ENCODE measurements at places on chromosomes 2 and 18.

GRCh38 chr2:149080099-149080498 lies 41.6 kb downstream of the LYPD6B start:
- peak; percentile 40 for DNase-seq

- DNase-seq: peak; percentile 85
Observed at GRCh38 chr18:48719974-48720654, 181.3 kb downstream of the CTIF start.

DNA sequence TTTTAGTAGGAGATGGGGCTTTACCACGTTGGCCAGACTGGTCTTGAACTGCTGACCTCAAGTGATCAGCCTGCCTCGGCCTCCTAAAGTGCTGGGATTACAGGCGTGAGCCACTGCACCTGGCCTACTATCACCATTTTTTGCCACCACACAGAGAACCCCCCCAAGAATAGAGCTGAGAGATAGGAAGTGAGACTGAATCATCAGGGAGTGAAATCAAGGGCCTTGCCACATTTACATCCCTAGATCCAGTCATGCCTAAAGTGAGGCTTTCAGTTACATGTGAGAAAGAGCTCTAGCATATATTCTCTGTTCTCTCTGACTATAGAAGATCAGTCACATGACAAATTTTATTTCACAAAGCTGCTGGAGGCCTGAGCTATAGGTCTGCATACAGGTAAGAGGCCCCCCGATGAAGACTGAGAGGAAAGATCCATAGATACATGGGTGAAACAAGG lies 28.0 kb upstream of the KCMF1 start:
- no peak for DNase-seq

DNA sequence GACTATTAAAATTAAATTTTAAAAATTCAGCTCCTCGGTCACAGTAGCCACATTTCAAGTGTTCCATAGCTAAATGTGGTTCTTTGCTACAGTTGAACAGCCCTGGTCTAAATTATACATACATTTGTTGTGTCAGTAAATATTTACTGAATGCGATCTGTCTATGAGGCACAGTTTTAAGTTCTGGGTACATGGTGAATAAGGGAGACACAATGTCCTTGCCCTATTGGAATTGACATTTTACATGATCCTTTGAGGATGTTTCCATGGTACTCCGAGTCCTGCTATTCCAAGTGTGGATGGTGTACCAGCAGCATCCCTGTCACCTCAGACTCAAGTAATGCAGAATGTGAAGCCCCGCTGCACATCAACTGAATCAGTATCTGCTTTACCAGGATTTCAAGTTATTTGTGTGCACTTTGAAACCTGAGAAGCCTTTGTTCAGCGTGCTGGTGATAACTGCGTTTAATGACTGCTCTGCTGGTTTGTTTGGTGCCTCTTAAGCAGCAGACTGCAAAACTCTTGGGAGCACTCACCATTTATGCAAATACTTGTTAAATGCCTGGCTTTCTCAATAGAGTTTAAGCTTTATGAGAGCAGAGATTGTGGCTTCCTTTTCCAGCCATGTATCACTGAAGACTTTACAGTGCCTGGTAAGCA lies 1.5 kb downstream of the GALNT1 start:
- peak; percentile 7 for DNase-seq

GRCh38 chr2:241764275-241765241 lies 12.1 kb upstream of the GAL3ST2 start:
- DNase-seq: no peak

DNA sequence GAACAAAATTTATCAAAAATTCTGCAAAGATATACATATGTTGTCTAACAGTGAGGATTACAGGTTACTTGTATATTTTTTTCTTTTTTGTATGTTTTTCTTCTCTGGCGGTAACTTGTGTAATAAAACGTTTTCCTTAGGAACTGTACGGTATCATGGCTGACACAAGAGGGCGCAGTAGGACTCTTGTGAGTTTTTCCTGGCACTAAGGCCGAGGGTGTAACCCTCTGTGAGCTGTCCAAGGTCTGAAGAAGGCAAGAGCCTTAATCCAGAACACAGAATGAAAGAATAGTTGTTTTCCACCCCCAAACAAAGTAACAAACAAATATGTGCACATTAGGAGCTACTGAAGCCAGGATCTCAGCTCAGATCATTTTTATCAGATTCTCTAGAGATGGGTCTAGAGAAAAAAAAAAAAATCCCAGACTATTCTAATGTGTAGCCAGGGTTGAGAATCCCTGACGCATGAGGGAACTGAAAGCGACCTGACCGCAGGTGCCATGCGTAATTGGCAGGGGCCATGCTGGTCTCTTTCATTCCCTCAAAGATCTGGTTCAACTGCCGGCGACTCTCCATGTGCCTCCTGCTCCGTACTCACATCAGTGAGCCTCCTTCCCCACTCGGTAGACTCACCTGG lies 27.0 kb downstream of the TMEM200C start:
- peak; percentile 83 for DNase-seq

- no peak for DNase-seq
Observed at GRCh38 chr2:172234716-172235691, 132.3 kb upstream of the DLX2 start.

DNA sequence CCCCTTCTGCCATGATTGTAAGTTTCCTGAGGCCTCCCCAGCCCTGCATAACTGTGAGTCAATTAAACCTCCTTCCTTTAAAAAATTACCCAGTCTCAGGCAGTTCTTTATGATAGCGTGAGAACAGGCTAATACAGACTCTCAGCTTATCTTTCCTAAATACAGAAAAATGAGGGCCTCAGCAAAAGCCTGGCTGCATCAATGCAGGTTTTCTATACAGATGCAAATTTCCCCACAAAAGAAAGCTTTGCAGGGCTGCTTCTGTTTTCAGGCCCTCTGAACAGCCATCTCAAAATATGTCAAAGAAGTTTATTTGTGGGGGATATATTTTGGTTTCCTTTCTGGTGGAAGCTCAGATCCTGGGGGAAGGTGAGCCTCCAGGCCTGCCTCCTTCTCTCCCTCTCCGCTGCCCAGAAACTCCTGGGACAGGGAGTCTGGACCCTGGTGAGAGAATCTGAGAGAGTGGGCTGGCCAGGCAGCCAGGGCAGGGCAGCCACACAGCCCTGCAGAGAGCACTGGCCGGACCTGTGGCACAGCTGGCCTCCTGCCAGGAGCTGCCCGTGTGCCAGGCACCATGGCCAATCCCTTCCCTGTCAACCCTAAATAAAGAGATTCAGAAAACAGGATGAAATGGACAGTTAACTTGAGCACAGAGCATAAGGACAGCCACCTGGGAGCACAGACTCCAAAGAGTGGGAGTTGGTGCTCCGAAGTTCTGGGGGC lies 21.6 kb upstream of the AGXT start:
- no peak for DNase-seq

DNA sequence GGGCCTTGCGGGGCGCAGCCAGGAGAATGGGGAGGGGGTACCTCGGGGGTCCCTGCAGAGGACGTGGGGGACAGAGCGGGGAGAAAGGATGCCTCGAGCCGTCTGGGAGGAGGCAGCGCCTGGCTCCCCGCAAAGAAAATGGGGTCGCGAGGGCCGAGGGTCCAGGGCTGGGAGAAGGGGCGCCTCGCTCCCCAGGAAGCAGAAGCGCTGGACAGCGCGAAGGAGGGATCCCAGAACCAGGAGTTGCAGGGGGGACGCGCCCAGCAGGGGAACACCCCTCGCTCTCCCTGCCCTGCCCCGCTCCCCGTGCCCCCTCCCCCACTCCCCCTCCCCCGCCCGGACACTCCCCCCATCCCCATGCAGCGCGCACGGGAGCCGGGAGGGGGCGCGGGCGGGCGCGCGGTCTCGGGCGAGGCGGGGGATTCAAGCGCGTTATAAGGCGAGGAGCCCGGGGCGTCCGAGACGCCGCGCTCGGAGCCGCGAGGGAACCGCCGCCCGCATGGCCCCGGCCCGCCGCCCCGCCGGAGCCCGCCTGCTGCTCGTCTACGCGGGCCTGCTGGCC lies at the start of gene ERFE:
ERFE (plus strand) TSS at position 462 of the 562 bp plus-strand sequence; CDS start at position 500, 38 bp downstream.
- DNase-seq: peak; percentile 52

- peak; percentile 18 for DNase-seq
Observed at GRCh38 chr2:46747297-46747818, 168.2 kb downstream of the MCFD2 start.

DNA sequence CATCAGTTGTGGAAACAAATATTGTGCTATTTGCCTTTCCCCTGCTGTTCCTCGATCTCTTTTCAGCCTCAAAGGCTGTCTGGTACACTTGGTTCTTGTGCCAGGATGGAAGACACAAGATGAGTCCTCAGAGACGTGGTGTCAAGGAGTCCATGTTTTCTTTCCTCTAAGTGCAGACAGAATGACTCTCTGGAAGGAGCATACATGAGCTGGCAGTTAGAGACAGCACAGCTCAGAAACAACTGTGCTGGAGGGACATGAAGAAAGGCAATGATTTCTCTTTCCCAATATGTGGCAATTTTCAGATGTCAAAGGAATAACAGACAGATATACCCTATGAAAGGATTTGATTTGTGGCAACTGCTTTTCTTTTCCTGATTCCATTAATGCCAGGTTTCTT lies 162.2 kb downstream of the AFF3 start:
- no peak for DNase-seq

DNA sequence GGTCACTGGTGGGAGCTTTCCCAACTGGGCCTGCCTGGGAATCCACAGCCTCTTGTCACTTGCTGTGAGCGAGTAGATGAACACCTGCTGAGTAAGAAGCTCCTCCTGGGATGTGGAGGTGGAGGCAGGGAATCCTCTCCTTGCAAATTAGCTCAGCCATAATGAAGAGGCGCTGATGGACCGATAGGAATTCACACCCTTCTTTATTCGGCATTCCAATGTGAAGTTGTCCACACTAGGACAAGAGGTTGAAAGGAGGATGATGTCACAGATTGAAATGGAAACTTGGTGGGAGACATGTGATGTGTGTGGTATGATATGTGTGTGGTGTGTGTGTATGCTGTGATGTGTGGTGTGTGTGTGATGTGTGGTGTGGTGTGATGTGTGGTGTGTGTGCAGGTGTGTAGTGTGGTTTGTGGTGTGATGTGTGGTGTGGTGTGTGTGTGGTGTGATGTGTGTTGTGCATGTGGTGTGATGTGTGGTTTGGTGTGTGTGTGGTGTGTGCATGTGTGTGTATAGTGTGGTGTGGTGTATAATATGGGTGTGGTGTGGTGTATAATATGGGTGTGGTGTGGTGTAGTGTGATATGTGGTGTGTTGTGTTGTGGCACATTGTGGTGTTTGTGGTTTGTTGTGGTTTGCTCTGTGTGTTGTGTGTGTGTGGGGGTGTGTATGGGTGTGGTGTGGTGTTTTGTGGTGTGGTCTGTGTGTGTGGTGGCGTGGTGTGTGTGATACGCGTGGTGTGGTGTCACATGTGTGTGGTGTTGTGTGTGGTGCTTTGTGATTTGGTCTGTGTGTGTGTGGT lies 216.4 kb downstream of the BCL2 start:
- DNase-seq: no peak

- DNase-seq: peak; percentile 64
Observed at GRCh38 chr2:45494275-45494977, 116.6 kb downstream of the SRBD1 start.

DNA sequence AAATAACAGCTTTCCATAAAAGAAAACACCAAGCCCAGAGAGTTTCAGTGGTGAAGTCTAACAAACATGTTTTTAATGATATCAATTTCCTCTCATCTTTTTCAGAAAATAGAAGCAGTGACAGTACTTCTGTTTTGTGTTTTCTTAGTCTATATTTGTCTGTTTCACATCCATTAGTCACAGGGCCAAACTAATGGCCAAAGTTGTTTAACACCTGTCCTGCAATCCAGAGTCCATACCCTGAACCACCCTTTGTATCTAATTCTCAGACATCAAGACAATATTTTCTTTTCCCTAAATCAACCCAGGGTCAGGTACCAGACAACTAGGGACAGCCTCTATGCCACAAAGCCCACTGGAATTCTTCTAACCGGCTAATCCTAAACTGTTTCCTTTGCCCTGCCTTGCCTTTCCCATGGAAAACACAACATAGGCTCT lies 25.9 kb downstream of the TMSB10 start:
- no peak for DNase-seq

GRCh38 chr2:42025151-42025582 lies 22.7 kb upstream of the PKDCC start:
- DNase-seq: peak; percentile 86

DNA sequence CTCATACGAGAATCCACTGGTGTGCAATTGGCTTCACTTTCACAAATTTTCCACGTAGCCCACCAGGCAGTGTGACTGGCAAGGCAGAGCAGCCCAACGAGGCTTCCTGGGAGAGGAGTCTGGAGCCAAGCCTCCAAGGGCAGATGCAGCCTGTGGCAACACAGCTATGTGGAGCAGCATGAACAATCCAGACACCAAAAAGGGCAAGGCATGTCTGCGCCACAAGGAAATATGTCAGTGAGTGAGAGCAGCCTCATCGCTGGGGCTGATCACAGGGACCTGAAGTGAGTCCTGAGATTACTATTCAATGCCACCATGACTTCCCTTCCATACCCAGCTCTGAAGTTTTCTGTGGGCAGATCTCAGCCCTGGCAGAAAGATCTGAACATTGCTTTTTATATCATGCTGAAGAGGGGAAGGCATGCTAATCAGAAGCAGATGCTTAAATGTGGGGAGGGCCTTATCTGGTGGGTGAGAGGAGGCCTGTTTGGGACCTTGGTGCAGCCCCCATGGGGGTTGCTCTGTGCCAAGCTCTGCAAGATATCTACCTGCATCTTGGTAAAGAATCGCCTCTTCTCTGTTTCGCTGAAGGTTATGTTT lies 40.0 kb upstream of the PUM2 start:
- DNase-seq: peak; percentile 19

- DNase-seq: no peak
Observed at GRCh38 chr2:55009277-55010060, 40.8 kb downstream of the RTN4 start.

- no peak for DNase-seq
Observed at GRCh38 chr2:169546756-169547155, 26.9 kb downstream of the FASTKD1 start.

GRCh38 chr2:224331698-224332097 lies 70.2 kb downstream of the FAM124B start:
- no peak for DNase-seq

DNA sequence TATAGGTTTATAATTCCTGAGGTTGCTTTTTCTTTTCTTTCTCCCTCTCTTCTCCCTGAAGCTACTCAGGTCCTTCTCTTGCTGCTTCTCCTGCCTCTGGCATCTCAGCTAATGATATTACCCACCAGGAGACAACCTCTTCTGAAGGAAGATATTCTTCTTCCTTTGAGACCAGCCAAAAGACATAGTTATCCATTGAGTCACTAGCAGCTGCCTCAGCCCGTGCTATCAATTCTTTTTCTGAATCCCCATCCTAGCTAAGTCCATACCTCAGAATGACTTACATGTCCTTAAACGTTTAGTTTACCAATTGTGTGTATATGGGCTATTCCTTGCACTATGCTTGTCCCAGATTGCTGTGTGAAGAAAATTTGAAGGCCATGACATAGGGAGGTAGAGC lies 25.0 kb upstream of the RNF103 start:
- peak; percentile 1 for DNase-seq

DNA sequence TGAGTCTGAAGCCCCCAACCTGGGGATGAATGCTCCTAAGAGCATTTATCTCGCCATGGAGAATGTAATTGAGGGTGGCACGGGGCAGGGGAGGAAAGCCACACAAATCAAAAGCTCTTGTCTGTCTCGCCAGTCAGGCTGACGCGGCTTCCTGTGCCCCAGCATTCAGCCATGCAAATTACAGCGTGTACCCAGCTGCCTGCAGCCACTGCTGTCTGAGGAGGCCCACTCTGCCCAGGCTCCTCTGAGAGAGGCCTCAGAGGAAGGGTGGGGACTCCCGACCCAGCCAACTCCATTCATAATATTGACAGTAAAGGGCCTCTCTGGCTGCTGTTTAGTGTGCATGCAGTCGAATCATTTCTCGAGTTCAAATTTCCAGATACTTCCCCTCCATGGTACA lies 22.0 kb downstream of the SMAD7 start:
- DNase-seq: no peak
